ENCODE measurements at places on chromosomes 1 and 21. TPM values are rescaled to one million over a fixed set of nuclear protein-coding genes. Genes with fewer than 3 reads are reported as not detected.

GRCh38 chr1:152125834-152126443 lies 10.7 kb upstream of the TCHH start:
- H3K4me1 ChIP-seq = no peaks in the 10 kb centered on the region
- H3K27ac ChIP-seq = no peak overlapping the region
- no peaks in the 10 kb centered on the region for H3K36me3 ChIP-seq
- no peak overlapping the region for H3K4me3 ChIP-seq
- no peak for DNase-seq
- peaks cover 54% of the 10 kb centered on the region for H3K27me3 ChIP-seq

GRCh38 chr1:184221087-184221486 lies 165.7 kb upstream of the C1orf21 start:
- peaks cover 2% of the 10 kb centered on the region for H3K27me3 ChIP-seq
- H3K4me3 ChIP-seq = no peak overlapping the region
- H3K4me1 ChIP-seq = no peaks in the 10 kb centered on the region
- H3K36me3 ChIP-seq = no peaks in the 10 kb centered on the region

GRCh38 chr1:247647864-247648263 lies 31.7 kb downstream of the OR13G1 start:
- no peaks in the 10 kb centered on the region for H3K36me3 ChIP-seq
- H3K27ac ChIP-seq = no peak overlapping the region
- no peaks in the 10 kb centered on the region for H3K4me1 ChIP-seq
- H3K27me3 ChIP-seq = peaks cover 3% of the 10 kb centered on the region

DNA sequence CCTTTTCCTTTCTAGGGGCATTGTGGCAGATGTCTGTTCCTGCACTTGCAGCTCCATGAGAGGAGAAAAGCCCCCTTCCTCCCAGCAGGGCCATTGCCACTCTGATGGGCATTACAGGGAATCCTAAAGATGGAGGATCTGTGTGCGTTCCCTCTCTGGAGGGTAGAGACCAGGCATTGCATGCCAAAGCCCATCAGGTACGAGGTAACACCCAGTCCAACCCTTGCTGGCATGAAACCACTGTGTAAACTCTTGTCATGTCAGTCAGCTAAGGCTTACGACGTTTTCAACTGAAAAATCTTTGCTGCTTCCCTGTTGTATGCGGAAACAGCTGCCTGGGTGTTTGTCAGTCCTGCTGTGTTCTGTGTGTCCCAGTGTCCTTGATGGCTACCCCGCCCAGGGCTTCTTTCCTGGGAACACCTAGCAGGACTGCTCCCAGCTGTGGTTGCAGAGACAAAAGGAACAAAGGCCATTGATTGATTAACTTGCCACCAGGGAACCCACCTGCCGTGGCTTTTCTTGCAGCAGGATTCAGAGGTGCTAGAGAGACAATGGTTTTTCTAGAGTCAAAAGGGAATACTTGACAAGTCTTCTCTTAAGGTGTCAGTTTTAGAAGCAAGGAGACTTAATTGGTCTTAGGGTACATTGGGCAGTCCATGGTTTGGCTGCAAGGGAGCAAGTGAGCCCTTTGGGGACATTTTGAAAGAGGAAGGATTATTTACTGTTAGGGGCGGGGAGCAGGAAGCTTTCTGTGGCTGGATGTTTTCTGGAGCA lies 24.6 kb downstream of the B3GALT5 start:
- DNase-seq = no peak
- no peak overlapping the region for H3K27ac ChIP-seq
- peaks cover 19% of the 10 kb centered on the region for H3K27me3 ChIP-seq
- H3K4me3 ChIP-seq = no peak overlapping the region

- no peak overlapping the region for H3K27ac ChIP-seq
- H3K4me3 ChIP-seq = no peak overlapping the region
- DNase-seq = peak; percentile 43
- no peaks in the 10 kb centered on the region for H3K4me1 ChIP-seq
- H3K36me3 ChIP-seq = no peaks in the 10 kb centered on the region
- no peaks in the 10 kb centered on the region for H3K27me3 ChIP-seq
These were observed 18.8 kb upstream of the MAP1LC3C start for GRCh38 chr1:242017580-242018233.

DNA sequence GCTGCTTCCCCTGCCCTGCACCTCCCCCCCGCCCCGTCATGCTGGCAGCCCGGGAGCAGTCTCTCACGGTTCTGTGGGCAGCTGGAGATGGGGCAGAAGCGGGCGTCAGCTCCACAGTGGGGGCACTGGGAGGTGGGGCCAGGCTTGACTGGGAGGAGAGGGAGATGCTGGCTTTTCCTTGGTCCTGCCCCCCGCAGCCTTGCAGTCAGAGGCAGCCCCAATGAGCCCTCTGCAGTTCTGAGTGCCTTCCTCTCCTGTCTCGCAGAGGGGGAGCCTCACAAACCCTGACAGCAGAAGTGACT lies 21.7 kb downstream of the ARHGEF10L start:
- H3K27me3 ChIP-seq = no peaks in the 10 kb centered on the region
- DNase-seq = no peak
- H3K4me1 ChIP-seq = no peaks in the 10 kb centered on the region
- no peak overlapping the region for H3K4me3 ChIP-seq
- no peaks in the 10 kb centered on the region for H3K36me3 ChIP-seq

DNA sequence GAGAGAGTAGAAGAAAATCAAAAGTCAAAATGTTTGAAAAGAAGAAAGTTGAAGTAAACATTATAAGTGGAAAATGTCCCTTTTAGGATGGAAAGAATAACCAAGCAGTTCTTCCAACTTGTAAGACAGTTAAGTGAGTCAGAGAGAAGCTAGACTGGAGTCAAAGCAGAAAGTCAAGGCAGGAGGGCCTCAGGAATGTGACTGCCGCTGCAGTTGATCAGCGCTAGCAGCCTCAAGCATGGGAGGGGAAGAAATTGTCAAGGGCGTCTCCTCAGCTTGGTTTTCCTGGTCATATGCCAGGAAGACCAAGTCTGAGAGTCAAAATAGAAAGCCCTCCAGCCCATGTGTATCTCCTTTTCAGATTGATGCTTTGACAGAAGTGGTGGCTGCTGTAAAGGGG lies 23.2 kb downstream of the HAO2 start:
- no peaks in the 10 kb centered on the region for H3K4me1 ChIP-seq
- no peak overlapping the region for H3K27ac ChIP-seq
- H3K36me3 ChIP-seq = no peaks in the 10 kb centered on the region

GRCh38 chr21:39675993-39676661 lies 63.4 kb downstream of the B3GALT5 start:
- H3K36me3 ChIP-seq = no peaks in the 10 kb centered on the region
- no peak for DNase-seq
- H3K4me3 ChIP-seq = no peak overlapping the region
- no peak overlapping the region for H3K27ac ChIP-seq
- H3K27me3 ChIP-seq = peaks cover 14% of the 10 kb centered on the region
- no peaks in the 10 kb centered on the region for H3K4me1 ChIP-seq

DNA sequence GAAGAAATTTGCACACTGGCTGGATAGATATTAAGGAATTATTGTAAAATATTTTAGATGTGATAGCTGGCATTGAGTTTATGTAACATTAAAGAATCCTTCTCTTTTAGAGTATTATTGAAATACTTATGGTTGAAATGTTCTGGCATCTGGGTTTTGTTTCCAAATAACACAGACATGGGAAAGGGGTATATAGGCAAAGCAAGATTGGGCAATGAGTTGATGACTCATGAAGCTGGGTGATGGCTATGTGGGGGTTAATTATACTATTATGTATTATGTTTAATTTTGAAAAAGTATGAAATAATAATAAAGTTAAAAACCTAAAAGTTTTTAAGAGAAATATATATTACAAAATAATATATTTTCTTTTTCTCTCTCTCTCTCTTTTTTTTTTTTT lies 12.5 kb upstream of the PTPN14 start:
- H3K27me3 ChIP-seq = peaks cover 15% of the 10 kb centered on the region
- no peak overlapping the region for H3K27ac ChIP-seq
- H3K4me1 ChIP-seq = peaks cover 5% of the 10 kb centered on the region
- no peak overlapping the region for H3K4me3 ChIP-seq
- no peak for DNase-seq

DNA sequence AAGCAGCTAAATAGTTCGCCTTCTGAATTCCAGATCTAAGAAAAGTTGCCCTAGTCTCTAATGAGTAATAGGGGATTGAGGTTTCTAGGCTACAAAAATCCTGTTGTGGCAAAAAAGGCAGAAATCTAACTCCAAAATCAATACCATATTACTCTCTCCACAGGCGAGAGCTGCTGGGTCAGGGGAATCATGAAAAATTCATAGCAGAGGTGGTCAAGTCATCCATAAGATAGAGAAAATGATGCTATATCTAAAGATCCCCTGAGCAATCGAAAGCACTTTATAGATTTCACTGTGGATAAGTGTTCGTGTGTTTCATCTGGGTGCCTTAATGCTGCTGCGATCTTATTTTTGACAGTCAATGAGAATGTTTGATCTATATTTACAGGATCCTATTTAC lies 417.7 kb downstream of the AGBL4 start:
- no peak overlapping the region for H3K27ac ChIP-seq
- DNase-seq = no peak
- no peaks in the 10 kb centered on the region for H3K36me3 ChIP-seq
- no peaks in the 10 kb centered on the region for H3K27me3 ChIP-seq

DNA sequence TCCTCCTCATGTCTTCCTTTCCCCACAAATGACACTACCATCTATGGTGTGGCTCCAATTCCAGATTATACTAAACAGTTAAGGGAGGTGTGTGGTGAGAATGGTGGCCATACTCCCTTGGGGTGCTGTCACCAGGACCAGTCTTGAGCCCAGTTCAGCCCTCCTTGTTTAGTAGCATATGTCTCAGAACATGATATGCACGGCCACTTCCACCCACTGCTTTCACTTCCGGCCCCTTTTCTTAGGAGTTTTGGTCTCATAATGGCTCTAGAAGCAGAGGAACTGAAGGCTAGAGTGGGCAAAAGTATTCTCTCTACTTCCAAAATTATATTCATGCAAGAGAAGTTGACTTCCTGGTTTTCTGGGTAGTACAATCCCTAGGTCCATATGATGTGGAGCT lies 45.3 kb upstream of the CACNA1E start:
- H3K27me3 ChIP-seq = peaks cover 6% of the 10 kb centered on the region
- no peak overlapping the region for H3K4me3 ChIP-seq
- H3K4me1 ChIP-seq = no peaks in the 10 kb centered on the region
- no peaks in the 10 kb centered on the region for H3K36me3 ChIP-seq
- DNase-seq = no peak

DNA sequence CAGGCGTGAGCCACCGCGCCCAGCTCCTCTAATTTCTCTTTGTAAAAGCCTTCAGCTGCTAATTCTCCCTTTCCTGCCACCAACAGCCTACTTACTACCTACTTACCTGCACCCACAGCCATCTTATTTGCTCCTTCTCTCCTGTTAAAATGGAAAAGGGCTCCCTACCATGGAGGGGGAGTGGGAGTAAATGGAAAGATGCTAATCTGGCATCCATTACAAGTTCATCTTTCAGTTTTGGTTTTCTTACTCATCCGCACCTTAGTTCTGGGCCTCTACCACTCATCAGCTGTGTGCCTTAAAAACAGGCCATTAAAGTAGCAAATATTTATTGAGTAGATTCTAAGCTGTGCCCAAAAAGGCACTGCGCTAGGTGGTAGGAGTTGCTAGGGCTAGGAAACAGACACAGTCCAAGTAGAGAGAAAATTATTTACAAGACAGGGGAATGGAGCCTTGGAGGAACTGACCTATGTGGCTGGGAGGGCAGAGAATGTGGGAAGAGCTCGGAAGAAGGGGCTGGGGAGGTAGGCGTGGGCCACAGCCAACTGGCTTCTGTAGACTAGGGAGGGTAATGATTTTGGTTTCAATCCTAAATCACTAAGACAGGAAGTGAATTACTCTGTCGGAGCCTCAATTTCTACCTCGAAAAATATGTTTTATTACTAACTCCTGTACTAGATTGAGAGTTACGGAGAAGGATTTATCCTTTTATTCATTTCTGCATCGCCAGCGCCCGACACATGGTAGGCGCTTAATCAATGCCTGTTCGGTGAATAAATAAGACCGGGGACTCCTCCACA lies 685 bp upstream of the DDI2 start:
- H3K27me3 ChIP-seq = no peaks in the 10 kb centered on the region
- H3K4me3 ChIP-seq = peak overlapping the region; percentile 90
- H3K27ac ChIP-seq = peak overlapping the region; percentile 93
- peaks cover 4% of the 10 kb centered on the region for H3K36me3 ChIP-seq
- H3K4me1 ChIP-seq = peaks cover 37% of the 10 kb centered on the region
- no peak for DNase-seq

DNA sequence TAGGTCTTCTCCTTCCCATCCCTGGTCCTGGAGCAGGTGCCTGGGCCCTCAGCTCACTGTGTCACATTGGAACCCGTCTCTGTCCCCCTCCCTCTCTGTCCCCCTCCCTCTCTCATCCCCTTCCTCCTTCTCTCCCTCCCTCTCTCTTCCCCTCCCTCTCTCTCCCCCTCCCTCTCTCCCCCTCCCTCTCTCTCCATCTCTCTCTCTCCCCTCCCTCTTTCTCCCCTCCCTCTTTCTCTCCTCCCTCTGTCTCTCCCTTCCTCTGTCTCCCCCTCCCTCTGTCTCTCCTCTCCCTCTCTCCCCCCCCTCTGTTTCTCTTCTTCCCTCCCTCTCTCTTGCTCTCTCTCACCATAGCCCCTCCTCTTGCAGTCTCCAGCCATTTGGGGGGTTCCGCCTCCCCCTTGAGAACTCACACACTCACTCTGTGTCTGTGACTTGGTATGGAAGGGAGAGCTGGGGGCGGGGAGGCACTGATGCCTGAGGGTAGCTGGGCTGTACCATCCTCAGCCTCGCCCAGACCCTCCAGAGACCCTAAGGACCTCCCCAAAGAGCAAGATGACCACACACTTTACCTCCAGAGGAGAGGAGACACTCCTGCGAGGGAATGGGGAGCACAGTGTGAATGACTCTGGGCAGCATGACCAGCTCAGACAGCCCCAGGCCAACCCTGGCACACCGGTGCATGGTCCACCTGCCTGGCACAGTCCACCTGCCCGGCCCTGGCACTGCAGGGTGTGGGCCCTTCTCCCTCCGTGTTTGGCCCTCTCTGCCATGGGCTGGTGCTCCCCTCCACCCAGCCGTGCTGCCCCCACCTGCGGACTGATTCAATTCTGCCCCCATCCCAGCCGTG lies 102.8 kb upstream of the ARHGEF16 start:
- H3K36me3 ChIP-seq = no peaks in the 10 kb centered on the region
- peaks cover 2% of the 10 kb centered on the region for H3K4me1 ChIP-seq
- no peak for DNase-seq
- no peak overlapping the region for H3K27ac ChIP-seq
- peaks cover 10% of the 10 kb centered on the region for H3K27me3 ChIP-seq

- no peak for DNase-seq
- peaks cover 2% of the 10 kb centered on the region for H3K27me3 ChIP-seq
- no peak overlapping the region for H3K27ac ChIP-seq
- H3K4me1 ChIP-seq = no peaks in the 10 kb centered on the region
- no peak overlapping the region for H3K4me3 ChIP-seq
- no peaks in the 10 kb centered on the region for H3K36me3 ChIP-seq
These were observed 24.1 kb downstream of the FAM177B start for GRCh38 chr1:222761083-222761482.

- H3K36me3 ChIP-seq = no peaks in the 10 kb centered on the region
- H3K4me1 ChIP-seq = no peaks in the 10 kb centered on the region
- H3K4me3 ChIP-seq = no peak overlapping the region
These were observed 1271.0 kb downstream of the BRINP3 start for GRCh38 chr1:189206617-189207016.

TEX38 gene
- total RNA-seq = not detected

SLC5A9 gene
- total RNA-seq = not detected

GSTM1 gene
- not detected for total RNA-seq

KRTAP8-1 gene
- not detected for total RNA-seq

F5 gene
- 58.6 TPM for total RNA-seq

RGS7 gene
- total RNA-seq = not detected

PLA2G2A gene
- not detected for total RNA-seq

SPATA45 gene
- total RNA-seq = not detected

IVL gene
- not detected for total RNA-seq

GALE gene
- 19.7 TPM for total RNA-seq

TMEM52 gene
- total RNA-seq = not detected

MSH4 gene
- total RNA-seq = 0.14 TPM

Data from activated naive CD4-positive, alpha-beta T cell treated with anti-CD3 and anti-CD28 coated beads for 36 hours (primary cell).